ENCODE measurements at places on chromosomes 6 and 20.

DNA sequence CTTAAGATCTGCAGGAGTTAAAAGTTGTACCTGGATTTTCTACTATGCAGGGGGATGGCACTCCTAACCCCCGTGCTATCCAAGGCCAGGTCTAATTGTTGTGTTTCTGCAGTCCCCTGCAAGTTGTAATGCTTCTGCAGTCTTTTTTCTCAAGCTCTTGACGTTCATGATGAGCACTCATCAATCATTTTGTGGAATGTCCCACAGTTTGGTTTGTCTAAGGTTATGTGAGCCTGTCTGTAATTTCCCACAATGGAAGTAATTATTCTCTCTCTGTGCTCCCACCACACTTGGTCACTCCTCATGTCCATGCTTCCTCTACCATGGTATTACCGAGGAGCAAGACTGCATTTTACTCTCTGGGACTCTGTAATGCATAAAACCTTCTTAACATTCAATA, 107.6 kb upstream of the SSTR4 start:
- DNase-seq = no peak

- DNase-seq = no peak
Observed at GRCh38 chr6:4435981-4436445, 300.6 kb upstream of the ECI2 start.

DNA sequence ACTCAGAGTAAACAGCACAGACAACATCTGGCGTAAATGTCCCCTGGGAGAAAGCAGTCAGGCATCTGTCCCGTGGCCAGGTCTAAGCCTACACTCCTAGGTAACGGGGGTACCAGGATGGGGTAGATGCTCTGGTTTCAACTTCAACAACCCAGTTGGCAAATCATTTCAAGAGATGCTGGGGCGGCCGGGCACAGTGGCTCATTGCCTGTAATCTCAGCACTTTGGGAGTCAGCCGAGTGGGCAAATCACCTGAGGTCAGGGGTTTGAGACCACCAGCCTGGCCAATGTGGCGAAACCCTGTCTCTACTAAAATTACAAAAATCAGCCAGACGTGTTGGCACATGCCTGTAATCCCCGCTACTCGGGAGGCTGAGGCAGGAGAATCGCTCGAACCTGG, 12.3 kb downstream of the PREX1 start:
- no peak for DNase-seq

- DNase-seq = no peak
Observed at GRCh38 chr20:2521369-2522305, 12.9 kb upstream of the ZNF343 start.

- DNase-seq = no peak
Observed at GRCh38 chr6:155434096-155434495, 21.5 kb downstream of the NOX3 start.

- no peak for DNase-seq
Observed at GRCh38 chr20:37821696-37822095, 81.2 kb upstream of the VSTM2L start.

GRCh38 chr6:166616261-166617238, 10.5 kb downstream of the RPS6KA2 start:
- no peak for DNase-seq

- no peak for DNase-seq
Observed at GRCh38 chr6:18371010-18371409, 16.1 kb upstream of the RNF144B start.

DNA sequence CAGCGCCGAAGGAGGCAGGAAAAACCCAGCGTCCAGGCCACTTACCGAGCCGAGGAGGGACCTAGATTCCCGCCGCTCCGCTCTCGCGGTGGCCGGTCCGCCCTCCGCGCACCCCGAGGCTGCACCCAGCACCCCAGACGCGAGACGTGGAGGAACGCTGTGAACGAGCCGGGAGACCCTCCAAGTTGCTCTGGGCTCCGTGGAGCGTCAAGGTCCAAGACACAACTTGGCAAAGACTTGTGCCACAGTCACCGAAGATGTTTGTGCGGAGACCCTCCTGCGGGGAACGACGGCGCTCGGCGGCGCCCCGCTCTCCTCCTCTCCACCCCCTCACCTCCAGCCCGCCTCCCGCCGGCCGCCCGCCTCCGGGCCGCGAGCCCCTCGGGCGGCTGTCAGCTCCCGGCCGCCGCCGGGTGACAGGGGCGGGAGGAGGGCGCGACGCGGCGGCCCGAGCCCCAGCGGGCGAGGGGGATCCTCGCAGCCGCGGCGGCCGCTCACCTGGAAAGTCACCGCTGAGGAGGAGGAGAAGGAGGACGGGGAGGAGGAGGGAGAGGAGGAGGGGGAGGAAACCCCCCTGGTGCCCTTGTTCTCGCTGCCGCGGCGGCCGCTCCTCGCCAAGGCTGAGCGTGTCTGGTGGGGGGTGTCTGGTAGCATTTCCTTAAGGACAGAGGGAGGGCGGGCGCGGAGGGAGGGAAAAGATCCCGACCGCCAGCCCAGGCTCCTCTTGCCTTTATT, 637 bp upstream of the HIVEP2 start:
- no peak for DNase-seq

GRCh38 chr6:4055420-4056041, 23.4 kb downstream of the FAM217A start:
- no peak for DNase-seq

- peak; percentile 52 for DNase-seq
Observed at GRCh38 chr20:23048283-23049200, 930 bp downstream of the THBD start.

GRCh38 chr6:45420909-45421708, 43.4 kb upstream of the SUPT3H start:
- no peak for DNase-seq

DNA sequence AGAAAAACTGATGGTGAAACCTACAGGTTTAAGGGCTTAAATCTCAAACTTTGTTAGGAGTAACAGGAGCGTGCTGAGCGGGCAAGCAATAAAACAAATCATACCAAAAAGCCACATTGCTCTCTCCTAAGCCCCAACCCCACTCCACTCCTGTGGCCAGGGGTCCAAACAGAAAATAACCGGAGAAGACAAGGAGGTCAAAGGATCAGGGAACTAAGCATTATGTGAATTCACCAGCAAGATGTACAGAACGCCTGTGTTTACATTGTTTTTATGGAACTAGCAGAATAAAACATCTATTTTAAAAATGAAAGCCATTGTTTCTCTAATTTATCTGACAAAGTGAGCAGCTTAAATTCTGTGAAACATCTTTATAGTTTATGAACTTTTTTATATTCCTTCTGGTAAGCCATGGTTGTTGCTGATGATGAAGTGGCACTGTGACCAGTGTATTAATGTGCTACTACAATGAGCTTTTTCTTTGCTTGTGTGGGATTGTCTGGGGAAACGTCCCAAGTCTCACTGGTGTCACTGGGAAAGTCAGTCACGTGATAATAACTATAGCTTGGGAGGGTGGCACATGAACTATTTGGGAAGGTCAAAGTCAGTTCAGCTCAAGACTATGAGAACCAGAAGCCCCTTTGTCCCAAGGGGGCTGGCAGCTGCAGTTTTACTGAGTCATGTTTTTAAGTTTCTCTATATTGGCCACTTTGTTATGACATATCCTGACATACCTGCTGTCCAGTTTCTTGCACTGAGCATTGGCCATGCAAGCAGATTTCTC, 9.8 kb downstream of the FAM210B start:
- DNase-seq = no peak

DNA sequence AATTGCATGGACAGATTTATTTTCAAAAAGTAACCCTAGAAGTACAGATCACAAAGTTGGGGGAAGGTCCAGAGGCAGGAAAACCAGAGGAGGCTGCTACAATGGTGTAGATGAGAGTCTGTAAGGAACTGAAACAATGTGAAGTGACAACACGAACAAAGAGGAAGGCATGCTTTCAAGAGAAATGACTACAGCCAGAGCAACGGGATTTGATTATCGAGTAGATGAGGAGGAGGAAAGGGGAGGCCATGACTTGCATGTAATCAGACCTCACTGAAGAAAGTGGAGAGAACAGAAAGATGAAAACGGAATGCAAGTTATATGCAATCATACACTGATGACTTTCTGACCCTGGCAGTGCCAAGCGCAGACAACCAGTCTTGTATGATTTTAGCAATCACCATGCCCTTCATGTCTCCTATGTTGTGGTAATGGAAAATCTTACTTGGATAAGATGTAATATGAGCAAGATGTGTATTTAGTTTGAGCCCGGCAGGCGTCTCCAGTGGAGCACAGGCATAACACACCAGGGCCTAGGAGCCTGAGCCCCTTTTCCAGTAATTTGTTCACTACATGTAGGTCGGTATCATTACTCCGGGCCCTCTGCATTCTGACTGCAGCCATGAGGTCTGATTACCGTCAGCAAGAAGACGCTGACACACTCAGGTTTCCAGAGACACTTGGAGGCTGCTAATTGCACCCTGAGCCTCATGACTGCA, 34.0 kb upstream of the FAM83C start:
- DNase-seq = no peak

DNA sequence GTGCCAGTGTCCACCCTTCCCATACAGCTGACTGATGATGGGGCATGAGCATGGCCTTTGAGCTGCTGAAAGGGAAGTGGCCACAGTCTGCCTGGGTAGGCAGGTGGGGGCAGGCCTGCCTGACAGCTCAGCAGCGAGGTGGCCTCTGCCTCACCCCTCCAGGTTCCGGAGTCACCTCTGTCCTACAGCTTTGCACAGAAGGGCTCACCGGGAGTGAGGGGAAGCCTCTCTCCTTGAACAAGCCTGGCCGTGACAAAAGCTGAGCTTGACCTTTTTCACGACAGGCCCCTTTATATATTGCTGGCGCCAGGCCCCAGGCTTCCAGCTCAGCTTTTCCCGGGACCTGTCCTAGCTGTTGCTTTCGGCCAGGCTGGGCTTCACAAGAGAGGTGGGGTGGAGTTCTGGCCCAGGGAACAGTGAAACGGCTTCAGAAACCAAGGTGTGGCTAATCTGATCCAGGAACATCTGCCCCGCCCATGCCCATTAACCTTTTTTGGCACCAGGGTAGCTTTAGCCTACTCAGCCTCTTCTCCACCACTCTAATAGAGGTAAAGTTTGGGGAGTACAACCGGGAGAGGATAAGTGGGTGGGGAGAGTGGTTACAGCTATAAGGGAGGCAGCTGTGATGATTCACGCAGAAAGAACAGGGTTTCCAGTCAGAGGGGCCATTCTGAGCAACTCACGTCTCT, 42.9 kb downstream of the C6orf132 start:
- no peak for DNase-seq

DNA sequence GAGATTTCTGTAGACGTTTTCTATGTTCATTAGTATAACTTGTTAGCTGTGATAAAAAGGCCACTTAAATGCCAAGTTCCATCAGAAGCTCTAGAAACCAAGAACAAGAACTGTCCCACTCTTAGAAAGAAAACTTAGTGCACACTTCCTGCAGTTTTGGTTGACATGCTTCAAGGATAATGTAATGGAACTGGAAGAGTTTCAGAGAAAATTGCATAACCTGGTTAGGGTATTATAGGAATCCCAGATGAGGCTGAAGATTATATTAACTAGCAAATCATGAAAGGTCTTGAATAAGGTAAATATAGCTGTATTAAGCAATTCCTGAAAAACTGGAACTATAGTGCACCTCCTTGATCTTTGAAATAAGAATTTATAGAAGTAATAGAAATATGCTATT, 1.8 kb upstream of the PHACTR2 start:
- no peak for DNase-seq

DNA sequence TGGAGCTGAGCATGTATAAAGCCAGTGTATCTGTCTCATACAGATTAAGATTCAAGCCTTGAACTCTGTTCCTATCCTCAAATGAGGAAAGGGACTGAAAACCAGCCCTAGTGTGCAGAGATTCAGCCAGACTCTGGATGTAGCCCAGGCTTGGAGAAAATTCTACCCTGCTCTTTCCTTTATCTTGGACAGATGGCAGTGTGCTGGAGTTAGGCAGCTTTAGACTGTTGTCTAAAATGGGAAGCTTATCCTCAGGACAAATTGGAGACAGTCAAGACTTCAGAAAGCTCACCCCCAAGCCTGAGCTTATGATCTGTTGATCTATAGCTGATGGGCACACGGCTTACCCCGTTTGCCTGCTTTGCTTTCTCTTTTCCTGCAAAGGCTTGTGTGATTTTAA, 1057.6 kb downstream of the KIF16B start:
- DNase-seq = no peak

DNA sequence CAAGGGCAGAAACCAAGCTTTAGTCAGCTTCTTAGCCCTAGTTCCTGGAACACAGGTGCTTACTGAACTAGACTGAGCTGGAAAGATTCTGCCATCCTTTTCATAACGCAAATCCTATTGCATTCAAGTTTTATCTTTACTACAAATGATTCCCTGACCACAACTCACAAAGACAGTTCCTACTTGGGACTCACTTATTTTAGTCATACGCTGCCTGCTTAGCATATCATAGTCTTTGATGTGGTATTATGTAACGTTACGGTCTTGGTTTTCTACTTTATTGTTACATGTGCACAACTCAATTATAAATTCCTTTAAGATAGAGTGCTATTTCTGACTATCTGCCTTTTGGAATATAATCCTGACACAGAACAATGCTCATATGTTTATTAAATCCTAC, 59.1 kb downstream of the BLOC1S5 start:
- DNase-seq = no peak

DNA sequence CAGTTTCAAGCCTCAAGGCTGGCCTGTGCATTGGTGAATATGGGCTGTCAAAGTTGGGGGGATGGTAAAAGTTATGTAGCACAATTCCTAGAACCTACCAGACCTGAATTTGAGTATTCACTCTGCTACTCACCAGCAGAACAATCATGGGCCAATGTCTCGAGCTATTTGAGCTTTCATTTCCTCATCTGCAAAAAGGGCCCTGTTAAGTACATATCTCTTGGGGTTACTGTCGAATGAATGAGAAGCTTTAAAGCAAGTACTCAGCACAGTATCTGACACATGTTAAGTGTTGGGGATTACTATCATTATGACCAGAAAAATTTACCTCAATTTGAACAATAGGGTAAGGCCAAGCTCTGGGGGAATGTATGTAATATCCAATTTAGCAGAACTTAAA, 13.5 kb upstream of the ENPP4 start:
- DNase-seq = no peak

DNA sequence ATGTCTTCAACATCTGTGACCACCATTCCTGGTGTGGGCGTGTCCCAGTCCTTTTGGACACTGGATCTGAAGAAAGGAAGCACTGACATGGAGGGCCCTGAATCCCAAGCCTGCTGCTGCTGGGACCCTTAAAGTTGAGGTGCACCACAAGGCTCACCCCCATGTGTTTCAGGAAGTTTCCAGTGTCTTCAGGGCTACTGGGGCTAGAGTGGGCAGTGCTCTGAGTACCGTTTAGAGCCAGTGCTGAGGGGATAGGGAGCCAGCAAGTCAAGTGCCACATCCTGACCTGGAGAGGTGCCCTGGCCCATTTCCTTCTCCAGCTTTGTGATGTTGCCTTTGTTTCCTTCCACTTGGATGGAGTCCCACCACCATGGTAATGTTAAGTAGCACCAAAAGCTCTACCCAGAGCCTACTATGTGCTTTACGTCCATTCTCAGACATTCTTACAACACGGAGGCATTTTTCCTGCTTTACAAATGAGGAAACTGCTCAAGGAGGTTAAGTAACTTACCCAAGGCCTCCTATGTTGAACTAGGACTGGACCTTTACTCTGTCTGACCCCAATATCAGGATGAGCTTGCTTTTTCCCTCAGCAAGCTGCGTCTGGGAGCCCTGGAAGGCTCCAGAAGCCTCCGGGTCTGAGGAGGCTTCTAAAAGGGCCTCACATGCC, 552 bp upstream of the DEF6 start:
- DNase-seq = no peak

GRCh38 chr6:89554106-89554505, 84.4 kb downstream of the LYRM2 start:
- no peak for DNase-seq

- no peak for DNase-seq
Observed at GRCh38 chr6:116159782-116160524, 34.0 kb upstream of the COL10A1 start.

GRCh38 chr6:1002989-1003388, 308.9 kb upstream of the FOXQ1 start:
- DNase-seq = no peak

- no peak for DNase-seq
Observed at GRCh38 chr20:17910828-17911294, 57.7 kb downstream of the SNX5 start.

All from DMS153 (cell line).